LNCaP clone FGC (cell line): ENCODE measurements at places on chromosomes 11 and 22.

DNA sequence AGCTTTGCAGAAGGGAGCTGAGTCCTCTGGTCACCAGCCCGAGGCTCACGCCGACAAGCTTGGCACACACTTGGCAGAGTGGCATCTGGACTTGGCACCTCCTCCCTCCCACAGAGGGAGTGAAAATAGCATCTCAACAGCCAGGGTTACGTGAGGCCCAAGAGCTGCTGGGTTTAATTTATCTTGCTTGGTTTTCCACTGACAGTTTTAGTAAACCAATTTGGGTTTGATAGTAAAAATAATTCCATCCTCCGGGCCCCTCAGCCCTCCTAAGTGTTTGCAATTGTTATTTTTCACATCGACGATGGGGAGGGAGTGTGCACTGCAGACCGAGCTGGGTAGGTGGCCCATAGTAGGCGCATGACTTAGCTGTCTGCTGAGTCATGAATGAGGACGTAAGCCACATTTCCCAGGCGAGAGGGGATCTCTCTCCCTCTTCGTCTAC, 107.6 kb upstream of the ASPHD2 start:
- no peak for DNase-seq

DNA sequence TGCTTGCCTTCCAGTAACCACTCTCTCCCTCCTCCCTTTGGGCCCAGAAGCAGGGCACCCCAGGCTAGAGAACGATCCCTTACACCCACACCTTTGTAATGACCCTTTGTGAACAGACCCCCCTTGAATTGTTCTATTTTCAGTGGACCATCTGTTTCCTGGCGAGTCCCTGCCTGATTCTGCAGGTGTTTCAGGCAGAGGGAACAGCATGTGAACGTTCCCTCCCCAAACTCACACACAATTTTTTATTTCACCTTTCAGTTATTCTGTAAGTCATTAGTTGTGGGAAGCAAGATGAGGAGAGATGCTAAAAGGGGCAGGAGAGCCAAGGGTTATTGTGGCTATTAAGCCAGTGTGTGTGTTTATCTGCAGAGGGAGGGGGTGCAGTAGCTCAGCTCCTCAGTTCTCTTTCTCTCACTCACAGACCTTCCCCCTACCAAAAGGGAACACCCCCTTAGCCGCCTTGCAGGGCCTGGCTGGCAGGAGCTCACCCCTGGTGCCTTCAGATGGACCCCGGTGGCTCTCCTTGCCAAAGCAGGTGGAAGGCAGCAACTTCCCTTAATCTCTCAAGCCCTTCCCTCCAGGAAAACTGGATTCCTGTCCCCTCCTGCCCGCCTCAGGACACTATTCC, 64.8 kb upstream of the SPON1 start:
- DNase-seq, result no peak

DNA sequence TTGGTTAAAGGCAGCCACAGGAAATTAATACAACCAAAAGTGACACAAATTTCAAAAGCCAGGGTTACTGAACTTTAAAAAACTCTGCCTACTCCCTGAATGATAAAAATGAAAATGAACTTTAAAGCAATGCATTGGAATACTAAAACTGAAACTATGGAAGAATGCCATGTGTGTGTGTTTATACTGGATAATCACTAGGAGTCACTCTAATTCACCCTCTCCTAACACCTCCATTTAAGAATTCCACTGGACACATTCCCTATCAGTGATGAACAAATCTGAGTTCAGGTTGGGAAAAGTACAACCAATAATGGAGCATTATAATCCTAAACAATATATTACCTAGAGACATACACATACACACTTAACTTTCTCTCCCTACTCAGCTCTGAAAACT, 27.5 kb upstream of the PLAAT3 start:
- DNase-seq, result no peak

GRCh38 chr11:12564012-12564411, 110.2 kb upstream of the TEAD1 start:
- DNase-seq, result no peak

- DNase-seq, result no peak
Observed at GRCh38 chr11:15558513-15559181, 443.9 kb downstream of the INSC start.

GRCh38 chr11:6505577-6506240, 8.6 kb downstream of the DNHD1 start:
- peak; percentile 28 for DNase-seq

- DNase-seq, result no peak
Observed at GRCh38 chr11:66651016-66651415, 12.5 kb downstream of the RBM4 start.

DNA sequence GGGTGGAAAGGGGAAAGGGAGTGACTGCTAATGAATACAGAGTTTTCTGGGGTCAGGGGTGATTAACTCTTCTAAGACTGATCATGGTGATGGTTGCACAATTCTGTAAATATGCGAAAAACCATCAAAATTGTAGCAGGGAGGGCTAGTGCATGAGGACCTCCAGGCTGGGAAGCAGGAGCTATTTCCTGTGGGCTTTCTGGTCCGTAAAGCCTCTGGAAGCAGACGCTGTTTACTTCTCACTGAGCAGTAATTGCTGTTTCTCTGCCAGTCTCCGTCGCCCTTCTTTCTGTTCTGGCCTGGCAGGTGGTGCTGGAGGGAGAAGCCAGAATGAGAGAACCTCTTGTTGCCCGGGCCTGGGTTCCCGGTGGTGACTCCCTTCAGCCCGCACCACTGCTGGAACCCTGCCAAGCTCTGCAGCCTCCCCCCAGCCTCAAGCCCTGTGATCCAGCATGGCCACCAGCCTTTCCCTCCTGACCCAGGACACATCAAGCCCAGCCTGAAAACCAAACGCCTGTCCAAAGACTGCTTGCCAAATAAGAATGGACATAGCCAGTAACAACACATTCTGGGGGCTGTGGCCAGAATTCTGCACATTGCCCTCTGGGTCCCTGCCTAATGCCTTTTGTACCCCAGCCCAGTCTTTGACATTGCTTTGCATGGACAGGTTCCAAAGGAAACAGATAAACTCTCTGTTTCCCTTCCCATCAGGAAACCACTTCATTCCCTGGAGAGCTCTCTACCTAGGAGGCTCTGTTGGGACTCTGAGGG, 201.0 kb upstream of the NAV2 start:
- no peak for DNase-seq

GRCh38 chr22:36156119-36156514, 4.4 kb downstream of the APOL3 start:
- DNase-seq, result no peak

DNA sequence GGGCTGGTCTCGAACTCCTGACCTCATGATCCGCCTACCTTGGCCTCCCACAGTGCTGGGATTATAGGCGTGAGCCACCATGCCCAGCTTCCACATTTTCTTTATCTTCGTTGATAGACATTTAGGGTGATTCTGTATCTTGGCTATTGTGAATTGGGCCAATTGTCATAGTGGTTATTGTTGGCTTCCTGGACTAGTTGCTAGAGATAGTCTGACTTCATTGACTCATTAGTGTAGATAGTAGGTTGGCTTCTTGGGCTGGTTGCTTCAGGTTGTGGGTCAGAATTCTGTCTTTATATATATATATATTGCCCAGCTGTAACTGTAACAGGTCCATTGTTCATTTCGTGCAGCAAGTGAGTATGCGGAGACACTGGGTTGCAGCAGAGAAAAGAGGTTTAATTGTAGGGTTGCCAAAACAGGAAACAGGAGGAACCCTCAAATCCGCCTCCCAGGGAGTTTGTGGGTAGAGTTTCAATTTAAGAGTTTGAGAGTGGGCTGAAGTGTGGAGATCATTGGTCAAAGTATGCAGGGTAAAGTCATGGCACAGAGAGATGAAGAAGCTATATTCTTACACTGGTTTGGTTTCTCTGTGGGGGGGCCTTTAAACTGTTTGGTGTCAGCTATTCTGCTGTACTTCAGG, 22.0 kb downstream of the ATG13 start:
- no peak for DNase-seq

DNA sequence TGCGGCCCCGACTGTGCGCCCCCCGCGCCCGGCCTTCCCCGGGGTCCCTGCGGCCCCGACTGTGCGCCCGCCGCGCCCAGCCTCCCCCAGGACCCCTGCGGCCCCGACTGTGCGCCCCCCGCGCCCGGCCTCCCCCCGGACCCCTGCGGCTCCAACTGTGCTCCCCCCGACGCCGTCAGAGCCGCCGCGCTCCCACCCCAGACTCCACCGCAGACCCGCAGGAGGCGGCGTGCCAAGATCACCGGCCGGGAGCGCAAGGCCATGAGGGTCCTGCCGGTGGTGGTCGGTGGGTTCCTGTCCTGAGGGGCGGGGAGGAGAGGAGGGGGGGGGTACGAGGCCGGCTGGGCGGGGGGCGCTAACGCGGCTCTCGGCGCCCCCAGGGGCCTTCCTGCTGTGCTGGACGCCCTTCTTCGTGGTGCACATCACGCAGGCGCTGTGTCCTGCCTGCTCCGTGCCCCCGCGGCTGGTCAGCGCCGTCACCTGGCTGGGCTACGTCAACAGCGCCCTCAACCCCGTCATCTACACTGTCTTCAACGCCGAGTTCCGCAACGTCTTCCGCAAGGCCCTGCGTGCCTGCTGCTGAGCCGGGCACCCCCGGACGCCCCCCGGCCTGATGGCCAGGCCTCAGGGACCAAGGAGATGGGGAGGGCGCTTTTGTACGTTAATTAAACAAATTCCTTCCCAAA, 3.1 kb downstream of the DRD4 start:
- DNase-seq, result no peak
